ENCODE measurements at places on chromosomes 3 and 15.
A peak's percentile ranks its signal among the peaks of the same experiment; 100 is the strongest.

- DNase-seq, result peak; percentile 43
Observed at GRCh38 chr3:13414040-13414729, 5.9 kb downstream of the NUP210 start.

DNA sequence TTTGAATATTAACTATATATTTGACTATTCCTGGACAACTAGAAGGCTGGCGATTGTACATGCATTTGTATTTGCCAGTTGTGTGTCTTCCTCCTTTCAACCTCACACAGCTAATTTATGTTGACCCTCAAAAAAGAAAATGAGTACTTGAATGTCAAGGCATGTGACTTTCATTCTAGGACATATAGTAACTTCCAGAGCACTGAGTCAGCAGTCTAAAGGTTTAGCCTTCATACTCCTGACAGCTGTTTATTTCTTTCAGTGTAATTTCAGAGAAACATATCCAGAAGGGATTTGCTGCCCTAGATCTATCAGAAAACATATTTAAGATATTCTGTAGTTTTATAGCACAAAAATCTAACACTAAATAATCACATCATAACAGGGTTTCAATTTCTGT lies 74.6 kb upstream of the GOLGA8J start:
- no peak for DNase-seq

- no peak for DNase-seq
Observed at GRCh38 chr15:98177966-98178592, 217.6 kb downstream of the ARRDC4 start.

GRCh38 chr3:98326105-98326893 lies 27.4 kb upstream of the OR5K4 start:
- DNase-seq, result no peak

DNA sequence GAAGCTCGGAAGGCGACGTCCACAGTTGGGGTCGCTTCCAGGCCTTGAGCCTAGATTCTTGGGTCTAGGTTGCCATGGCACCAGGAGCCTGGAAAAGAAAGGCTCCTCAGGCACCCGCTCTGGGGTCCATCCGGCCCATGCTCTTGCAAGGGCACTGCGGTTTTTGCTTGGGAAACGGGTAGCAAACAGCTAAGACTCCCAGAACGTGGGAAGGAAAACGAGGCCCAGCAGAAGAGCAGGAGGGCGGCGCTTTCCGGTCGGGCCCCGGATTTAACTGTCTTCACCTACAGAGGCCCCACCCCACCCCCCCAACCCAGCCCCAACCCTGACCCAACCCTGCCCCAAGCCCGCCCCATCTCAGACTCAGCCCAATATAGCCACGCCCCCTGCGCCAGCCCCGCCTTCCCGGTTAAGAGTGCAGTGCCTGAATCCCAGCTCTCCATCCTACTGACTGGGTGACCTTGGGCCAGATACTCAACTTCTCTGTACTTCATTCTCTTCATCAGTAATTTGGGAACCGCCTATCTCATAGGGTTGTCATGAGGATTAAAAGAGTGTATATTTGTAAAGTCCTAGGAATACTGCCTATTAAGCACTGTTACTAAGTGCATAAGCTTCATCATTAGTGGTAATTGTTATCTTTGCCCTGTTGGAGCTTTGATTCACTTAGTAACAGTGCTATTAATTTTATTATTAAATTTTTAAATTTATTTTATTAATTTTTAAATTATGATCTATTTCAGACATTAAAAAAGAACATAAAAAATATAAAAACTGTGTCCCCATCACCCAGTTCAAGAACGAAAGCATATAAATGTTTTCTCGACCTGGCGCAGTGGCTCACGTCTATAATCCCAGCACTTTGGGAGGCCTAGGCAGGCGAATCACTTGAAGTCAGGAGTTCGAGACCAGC lies 28.4 kb upstream of the SMAD6 start:
- no peak for DNase-seq

DNA sequence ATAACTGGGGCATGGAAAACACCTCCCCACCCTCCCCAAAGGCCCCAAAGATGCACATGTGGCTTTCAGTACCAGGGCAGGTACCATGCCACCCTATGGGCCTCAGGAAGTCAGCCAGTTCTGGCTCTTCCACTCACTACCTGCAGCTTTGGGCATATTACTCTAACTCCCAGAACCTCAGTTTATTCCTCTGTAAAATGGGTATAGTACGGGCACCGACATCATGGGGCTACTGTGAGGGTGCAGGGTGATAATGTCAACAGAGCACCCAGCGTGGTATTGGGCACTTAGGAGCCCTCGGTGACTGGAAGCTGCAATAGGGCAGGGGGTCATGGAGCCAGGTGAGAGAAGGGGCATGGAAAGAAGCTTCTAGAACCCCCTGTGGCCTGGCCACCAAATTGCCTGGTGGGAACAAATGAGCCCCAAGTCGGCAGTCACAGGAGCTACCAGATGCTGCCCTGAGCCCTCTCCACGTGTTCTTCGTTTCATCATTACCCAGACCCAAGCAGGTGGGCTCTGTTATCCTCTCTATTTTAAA lies 512.1 kb downstream of the SHQ1 start:
- DNase-seq, result no peak

- no peak for DNase-seq
Observed at GRCh38 chr15:81981908-81982307, 63.9 kb downstream of the MEX3B start.

- DNase-seq, result no peak
Observed at GRCh38 chr15:79195802-79196201, 86.7 kb upstream of the ANKRD34C start.

DNA sequence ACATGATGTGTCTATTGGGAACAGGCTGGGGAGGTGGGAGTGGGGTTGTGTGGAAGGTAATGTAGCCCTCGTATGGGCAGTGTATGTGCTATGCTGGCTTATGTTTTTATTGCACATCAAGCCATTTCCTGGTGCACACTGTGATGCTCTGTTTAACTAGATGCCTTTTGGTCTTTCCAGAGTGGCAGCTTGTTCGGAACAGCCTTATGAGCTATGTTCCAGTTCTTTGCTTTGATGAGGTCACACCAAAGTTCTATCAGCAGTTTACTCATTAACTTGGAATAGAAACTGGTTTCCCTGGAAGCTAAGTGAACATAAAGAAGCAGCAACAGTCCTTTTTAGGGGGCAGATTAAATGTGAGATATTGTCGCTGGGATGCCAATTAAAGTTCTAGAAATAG lies 133.9 kb downstream of the DIPK2A start:
- DNase-seq, result no peak

- no peak for DNase-seq
Observed at GRCh38 chr3:165103616-165104015, 25.3 kb upstream of the SI start.

DNA sequence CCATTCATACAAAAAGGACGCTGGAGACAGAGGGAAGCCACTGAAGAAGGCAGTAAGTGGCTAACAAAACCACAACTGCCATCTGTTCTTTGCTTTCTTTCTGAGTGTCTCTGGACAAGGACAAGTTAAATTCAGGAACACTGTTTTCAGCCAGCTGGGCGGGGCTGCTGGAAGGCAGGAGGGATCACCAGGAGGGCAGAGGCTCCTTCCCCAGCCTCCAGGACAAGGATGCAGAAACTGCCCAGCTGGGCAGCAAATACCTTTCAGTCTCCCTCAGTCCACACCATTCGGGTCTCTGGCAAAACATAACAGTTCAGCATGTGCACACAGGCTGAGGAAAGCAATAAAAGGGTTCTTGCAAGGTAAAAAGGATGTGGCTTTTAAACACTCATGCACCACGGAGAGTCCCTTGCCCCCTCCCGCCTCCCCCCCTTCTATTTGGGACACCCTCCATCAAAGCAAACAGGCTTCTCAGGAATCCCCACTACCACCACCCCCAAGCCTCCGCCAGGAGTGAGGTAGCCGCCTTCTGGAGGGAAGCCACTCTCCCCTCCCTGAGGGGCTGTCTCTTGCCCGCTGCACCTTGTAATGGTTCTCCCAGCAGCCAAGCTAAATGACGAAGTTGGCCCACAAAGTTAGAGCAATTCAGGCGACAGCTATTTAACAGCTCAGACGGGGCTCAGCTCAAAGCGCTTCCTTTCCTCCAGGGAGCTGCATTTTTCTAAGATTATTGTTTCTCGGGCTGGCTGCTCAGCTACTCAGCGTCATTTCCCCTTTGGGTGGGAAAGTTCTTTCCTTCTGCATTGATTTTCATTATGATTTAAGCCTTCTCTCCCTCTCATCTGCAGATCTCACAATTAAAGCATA lies 3.8 kb downstream of the HEG1 start:
- peak; percentile 51 for DNase-seq

- no peak for DNase-seq
Observed at GRCh38 chr3:10286133-10286524, 6.6 kb downstream of the GHRL start.

DNA sequence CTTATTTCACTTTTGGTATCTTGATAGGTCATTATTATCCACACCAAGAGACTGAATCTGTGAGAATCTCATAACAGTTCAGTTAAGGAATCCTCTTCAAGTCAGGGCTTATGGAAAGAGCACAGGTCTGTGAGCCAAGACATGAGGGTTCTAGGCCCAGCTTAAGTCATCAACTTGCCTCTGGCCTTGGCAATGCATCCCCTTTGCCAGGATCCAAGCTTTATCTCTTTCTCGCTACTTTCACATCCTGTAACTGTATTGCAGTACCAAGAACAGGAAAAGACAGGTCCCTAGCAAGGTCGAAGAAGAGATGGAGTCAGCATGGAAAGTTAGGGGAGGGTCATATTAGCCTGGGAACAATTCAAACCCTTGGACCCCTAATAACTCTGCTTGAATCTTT lies 13.5 kb upstream of the APOD start:
- no peak for DNase-seq

DNA sequence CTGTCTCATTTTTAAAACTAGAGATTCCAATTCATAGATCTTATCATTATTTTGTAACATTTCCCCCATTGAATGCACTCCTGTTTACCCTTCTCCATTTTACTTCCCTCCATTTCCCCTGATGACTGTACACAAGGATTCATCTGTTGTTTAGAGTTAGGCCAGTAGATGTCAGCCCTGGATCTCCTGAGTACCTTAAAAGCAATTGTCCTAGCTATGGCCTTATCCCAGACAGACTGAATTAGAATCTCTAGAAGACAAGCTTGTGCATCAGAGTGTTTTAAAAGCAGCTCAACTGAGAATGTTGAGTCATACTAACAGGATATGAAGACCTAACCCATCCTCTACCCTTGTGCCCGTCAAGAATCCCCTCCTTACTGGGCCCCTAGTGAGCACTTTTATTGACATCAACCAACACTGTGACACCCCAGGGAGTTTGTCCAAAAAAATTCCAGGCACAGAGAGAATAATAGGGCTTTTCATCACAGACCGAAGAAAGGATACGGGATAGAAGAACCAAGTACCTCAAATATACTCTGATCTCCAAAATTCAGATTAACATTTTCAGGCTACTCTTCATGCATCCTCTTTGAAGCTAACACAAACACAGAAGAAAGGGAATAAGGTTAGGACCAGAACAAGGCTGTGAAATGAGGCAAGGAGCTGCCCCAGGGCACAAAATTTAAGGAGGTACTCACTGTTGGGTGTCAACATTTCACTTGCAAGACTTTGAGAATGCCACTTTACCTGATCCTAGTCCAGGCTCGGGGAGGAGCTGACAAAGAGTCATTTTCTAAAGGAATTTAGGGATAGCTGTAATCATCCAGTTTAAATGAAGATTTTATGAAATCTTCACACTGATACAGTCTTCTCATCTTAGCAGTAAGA lies 17.1 kb downstream of the ZBED2 start:
- no peak for DNase-seq

DNA sequence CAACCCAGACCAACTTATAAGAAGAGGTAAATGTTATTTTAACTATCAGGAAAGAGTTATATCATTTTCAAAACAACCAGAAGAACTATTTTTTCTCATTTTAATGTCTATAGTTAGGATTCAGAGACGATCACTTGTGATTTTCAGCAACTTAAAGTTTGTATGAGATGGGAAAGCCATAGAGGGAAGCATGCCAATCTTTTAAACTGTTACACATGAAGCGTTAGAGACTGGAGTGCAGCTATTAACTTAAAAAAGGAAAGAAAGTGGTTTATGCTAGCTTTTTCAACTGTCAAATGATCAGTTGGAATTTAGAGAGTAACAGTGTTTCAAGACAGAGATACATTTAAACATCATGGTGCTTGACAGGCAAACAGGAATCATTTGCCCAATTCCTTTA lies 91.7 kb upstream of the LPP start:
- DNase-seq, result no peak

DNA sequence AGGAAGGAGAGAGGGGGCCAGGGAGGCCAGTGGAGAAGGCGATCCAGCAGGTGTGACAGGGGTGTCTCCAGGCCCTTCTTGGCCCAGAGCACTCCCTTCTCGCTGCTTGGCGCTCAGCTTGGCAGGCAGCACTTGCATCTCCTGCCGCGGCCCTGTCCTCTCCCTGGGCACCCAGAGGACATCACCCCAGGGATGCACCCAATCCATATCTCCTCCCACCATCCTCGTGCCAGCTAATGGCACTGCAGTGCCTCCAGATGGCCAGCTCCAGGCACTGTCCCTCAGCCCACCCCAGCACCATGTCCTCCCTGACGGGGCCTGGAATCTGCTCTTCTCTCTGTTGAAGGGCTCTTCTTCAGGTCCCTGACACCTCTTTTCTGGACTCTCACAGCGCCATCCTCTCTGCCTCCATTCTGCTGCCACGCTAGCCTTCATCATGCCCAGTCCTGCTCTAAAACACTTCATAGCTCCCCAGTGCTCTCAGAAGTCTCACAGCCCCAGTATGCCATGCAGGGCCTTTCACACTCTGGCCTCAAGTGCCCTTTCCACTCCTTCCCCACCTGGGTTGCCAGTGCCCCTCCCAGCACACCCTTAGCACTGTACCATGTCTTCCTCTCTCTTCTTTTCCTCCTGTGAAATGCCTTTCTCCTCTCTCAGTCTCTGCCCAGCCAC lies 106.8 kb upstream of the SLC6A11 start:
- no peak for DNase-seq

DNA sequence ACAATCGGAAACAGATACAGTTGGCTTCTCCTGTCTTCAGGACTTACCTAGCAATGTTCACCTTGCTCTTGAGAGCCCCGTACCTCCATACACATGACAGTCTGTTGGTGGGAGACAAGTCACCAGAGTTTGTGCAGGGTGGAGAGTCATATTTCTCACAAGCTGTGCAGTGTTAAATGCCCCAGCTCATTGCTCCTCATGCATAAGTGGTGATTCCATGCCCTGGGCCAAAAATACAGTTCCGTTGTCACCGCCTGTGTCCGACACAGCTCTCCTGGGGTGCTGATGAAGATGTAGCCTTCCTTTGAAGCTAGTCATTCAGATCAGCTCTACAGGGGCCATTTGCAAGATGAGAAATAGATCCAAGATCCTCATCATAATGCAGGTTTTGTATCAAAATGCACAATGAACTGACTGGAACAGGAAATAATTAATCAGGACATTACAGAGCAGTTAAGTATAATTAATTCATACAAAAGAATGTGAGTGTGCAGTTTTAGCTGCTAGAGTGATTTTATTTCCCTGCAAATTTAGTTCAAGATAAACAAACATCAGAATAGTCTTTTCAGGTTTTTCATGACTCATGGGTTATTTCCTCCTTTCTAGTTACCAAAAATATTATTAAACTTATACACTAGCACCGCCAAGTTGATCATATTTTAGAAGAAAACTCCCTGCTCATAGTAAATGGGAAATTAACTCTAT lies 66.5 kb downstream of the CD47 start:
- no peak for DNase-seq

GRCh38 chr3:129827765-129828164 lies 65.7 kb downstream of the TMCC1 start:
- DNase-seq, result peak; percentile 2
